ENCODE measurements at places on chromosomes 7 and 10.

DNA sequence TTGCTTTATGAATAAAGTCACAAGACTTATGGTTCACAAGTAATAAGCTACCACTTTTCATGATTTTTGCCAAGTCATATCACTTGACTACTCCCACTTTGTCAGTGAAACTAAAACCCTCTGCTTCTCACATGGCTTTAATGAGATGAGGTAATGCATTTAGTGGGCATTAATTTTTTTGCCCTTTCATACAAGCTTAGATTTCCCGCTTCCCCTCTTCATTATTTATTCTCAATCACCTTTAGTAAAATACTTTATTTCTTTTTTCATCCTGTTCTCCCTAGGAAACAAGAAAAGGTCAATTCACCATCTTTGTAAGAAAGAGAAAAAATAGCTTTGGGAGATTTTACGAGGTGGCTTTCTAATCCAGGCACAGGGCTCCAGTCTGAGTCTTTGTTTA, 109.6 kb upstream of the STARD3NL start:
- no peak for DNase-seq

DNA sequence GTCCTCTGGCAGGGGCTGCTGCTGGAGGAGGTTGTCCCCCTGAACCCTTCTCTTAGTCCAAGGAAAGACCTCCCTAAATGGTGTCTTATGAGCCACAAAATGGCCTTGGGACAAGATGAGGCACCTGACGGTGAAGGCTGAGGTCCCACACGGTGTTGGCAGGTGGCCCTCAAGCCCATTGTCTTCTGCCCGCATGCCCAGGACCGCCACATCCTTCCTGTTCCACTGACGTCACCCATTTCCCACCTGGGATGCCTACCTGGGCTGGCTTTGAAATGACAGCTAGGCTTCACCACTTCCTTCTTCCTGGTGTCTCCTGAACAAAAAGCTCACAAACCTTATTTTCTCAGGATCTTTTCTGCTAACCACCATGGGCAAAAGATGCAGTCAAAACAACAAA, 2.1 kb upstream of the DMBT1 start:
- DNase-seq, result no peak

- no peak for DNase-seq
These were observed 73.5 kb downstream of the ZRANB1 start for GRCh38 chr10:125015356-125015944.

GRCh38 chr7:71657386-71657785, 525.4 kb downstream of the GALNT17 start:
- DNase-seq, result no peak

GRCh38 chr10:87837445-87837844, 19.4 kb upstream of the ATAD1 start:
- no peak for DNase-seq

- DNase-seq, result no peak
These were observed 41.9 kb upstream of the IL15RA start for GRCh38 chr10:6019010-6019782.

- no peak for DNase-seq
These were observed 454.6 kb upstream of the ANKRD30A start for GRCh38 chr10:36670621-36671402.

DNA sequence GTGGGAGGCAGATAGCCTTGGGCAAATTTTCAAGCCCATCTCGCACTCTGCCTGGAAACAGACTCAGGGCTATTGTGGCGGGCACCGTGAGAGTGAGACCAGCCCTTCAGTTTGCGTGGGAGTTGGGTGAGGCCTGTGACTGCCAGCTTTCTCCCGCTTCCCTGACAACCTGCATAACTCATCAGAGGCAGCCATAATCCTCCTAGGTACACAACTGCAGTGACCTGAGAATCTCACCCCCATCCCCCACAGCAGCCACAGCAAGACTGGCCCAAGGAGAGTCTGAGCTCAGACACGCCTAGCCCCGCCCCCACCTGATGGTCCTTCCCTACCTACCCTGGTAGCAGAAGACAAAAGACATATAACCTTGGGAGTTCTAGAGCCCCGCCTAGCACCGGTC, 275.4 kb downstream of the GRID1 start:
- DNase-seq, result no peak

DNA sequence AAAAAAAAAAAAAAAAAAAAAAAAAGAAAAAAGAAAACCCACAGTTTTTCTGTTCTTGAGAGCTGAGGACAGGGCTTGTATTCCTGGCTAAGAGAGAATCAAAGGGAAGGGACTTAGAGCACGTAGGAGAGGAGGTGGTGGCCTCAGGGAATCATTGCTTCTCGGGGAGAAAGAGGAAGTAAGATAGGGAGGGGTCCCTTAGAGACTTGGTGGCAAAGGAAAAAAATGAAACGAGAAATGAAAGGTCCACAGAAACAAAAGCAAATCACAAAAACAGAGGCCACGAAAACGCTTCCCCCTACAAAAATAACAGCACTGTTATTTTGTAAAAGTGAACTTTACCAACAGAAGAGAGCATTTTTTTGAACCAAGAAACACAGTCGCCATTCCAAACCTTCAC, 323.1 kb upstream of the GALNT17 start:
- no peak for DNase-seq

- no peak for DNase-seq
These were observed 36.4 kb downstream of the CPVL start for GRCh38 chr7:29109899-29110298.

DNA sequence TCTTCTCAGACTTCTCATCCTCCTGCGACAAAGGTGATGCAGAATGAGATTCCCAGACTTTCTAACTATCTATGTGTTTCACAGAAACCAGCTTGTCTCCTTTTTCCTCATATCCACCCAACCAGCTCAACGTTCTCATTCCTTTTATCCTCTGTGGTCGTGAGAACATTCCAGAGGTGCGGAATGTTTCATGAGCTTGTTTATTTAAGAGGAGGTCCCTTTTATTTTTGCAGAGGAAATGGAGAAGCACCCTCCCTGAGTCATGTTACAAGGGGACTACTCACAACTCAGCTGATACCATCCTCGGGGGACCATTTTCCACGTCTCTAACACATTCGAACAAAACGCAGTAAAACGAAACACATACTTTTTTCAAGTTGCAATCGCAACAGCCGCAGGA, 93.2 kb downstream of the ZRANB1 start:
- DNase-seq, result peak; percentile 47

DNA sequence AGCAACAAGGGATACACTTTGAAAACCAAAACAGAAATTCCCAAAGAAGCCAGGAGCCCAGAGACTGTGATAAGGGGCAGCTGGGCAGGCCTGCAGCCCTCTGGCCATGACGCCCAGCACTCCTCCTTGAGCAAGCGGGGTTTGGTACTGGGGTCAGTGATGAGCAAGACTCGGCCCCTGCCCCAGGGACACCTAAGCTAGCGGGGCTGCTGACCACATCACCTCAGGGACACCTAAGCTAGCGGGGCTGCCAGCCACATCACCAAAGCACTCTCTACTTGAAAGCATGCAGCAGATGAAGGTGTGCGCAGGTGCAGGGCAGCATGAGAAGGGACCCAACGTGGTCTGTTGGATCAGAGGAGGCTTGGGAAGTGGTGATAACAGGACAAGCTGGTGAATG, 108.0 kb upstream of the PPP2R2D start:
- no peak for DNase-seq

DNA sequence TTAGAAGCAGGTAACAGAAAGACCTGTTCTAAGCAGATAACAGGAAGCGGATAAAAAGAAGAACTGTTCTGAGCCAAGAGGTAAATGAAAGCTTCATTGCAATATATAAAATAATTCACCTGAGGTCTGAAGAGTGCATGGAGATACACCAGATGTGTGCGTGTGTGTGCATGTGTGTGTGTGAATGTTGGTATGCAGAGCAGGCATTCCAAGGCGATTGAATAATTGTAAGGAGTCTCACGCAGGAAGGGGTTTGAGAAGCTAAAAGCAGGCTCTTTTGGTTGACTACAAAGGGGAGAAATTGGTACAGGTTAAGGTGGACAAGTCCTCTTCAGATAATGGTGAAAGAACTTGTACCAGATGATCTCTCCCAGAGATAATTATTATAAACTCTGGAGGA, 450.6 kb downstream of the DNAJB9 start:
- DNase-seq, result no peak

DNA sequence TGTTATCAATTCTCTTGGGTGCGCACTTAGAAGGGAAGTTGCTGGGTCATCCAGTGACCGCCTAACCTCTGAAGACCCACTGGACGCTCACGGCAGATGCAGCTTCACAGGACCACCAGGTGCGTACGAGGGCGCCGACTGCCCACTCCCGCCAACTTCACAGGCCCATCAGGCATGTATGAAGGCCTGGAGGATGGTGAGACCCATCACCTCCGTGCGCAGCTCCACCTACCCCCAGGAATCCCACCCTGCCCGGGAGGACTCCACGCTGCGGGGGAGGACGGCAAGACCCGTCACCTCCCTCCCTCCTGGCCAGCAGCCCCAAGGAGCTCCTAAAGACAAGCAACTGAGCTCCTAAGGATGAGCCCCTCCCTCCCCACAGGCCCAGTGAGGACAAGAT, 146.9 kb downstream of the MAD1L1 start:
- no peak for DNase-seq

DNA sequence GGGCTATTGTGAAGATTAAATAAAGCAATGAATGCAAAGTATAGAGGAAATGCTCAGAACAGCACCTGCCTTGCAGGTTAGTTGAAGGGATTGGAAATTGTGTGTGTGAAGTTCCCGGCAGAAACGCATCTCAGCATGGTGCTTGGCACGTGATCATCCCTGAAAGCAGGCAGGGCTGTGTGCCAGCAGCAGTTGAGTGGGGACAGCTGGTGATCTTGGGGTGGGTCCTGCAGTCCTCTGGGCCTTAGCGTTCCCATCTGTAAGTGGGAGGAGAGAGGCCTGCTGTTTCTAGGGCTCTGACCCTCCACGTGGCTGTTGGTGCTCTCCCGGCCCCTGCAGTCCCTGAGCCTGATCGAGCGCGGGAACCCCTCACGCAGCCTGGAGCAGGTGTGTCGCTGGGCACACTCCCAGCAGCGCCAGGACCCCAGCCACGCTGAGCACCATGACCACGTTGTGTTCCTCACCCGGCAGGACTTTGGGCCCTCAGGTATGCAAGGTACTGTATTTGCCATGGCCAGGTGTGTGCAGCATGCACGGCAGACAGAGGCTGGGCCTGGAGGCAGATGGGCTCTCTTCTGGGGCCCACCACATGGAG, 55.3 kb downstream of the TBATA start:
- DNase-seq, result peak; percentile 52

DNA sequence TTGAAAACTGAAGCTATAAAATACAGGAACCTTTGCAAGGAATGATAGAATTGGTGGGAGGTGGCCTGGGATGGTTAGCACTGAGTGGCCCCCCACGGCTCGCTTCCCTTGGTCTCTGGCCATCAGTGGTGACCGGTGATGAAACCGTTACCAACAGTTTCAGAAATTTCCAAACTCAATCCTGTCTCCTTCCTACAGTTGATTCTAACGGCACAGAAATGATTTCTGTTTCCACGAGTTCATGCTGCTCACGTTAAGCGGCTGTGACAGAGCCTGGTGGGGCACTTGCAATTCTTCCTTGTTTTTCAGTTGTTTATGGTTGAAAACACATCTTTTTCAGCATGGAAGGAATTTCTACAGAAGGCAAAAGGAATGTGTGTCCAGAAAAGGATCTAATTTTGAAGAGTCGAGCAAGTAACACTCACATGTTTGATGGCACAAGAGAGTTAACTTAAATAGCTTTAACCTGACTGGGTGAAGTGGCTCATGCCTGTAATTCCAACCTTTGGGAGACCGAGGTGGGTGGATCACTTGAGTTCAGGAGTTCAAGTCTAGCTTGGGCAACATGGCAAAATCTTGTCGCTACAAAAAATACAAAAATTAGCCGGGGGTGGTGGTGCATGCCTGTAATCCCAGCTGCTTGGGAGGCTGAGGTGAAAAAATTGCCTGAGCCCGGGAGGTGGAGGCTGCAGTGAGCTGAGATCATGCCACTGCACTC, 100.1 kb downstream of the DNAJB6 start:
- no peak for DNase-seq

GRCh38 chr10:6977398-6978186, 397.5 kb upstream of the PRKCQ start:
- peak; percentile 67 for DNase-seq

DNA sequence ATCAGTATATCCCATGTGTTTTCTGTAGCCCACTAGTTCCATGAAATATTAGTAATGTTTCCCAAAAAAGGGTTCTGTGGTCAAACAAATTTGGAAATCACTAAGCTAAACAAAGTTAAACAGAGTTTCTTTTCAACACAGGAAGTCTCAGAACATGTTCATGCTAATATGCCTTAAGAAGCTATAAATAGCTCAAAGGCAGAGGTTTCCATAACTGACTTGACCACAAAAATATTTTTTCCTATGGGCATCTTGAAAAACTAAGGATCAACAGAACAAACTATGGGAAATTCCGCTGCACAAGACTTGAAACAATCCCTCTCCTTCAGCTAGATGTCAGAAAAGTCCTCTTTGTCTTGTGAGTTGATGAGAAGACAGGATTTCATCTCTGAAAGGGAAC, 59.7 kb downstream of the SEM1 start:
- DNase-seq, result no peak

DNA sequence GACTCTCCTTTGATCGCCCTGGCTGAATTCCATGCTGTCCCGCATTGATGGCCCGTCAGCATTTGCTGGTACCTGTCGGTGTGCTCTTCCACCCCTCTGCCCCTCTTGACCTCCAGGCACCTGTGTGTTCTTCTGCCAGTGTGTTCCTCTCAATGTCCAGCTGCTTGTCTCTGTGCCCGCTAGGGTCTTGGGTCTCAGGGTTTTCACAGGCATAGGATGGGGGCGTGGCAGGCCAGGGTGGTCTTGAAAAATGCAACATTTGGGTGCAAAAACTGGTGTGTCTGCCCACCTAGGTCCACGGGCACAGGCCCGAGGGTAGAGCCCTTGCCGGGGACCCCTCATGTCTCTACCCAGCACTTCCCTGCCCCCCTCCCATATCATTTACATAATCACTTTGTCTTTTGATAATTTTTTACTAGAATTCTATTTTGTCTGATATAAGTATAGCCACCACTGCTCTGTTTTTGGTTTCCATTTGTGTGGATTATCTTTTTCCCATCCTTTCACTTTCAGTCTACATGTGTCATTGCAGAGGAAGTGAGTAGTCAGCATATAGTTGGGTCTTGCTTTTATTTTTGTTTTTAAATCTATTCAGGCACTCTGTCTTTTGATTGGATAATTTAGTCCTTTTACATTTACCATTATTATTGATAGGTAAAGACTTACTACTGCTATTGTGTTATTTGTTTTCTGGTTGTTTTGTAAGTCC, 46.6 kb upstream of the ADRA2A start:
- no peak for DNase-seq

- no peak for DNase-seq
These were observed 118.1 kb downstream of the PRKCQ start for GRCh38 chr10:6461961-6462360.

GRCh38 chr7:29881724-29882123, 75.4 kb downstream of the WIPF3 start:
- no peak for DNase-seq

- DNase-seq, result no peak
These were observed 71.3 kb downstream of the VWA2 start for GRCh38 chr10:114310346-114310745.

- DNase-seq, result no peak
These were observed 74.3 kb upstream of the CREB5 start for GRCh38 chr7:28338041-28338440.

- peak; percentile 25 for DNase-seq
These were observed 16.2 kb downstream of the CHST3 start for GRCh38 chr10:71980181-71981014.
